ENCODE measurements at places on chromosomes 13 and 19. TPM values are rescaled to one million over a fixed set of nuclear protein-coding genes. Genes with fewer than 3 reads are reported as not detected.

The SPACA4 gene
- total RNA-seq = 2.8 TPM

The BEST2 gene
- total RNA-seq = 41.4 TPM

The C19orf85 gene
- total RNA-seq = not detected

The TNFRSF19 gene
- total RNA-seq = 79.6 TPM

The DACT3 gene
- total RNA-seq = 1.0 TPM

All from suprapubic skin (tissue), 4 donors.